ENCODE measurements at places on chromosomes 4 and X.

GRCh38 chr4:90603540-90603939, 476.3 kb downstream of the CCSER1 start:
- no peak for DNase-seq

DNA sequence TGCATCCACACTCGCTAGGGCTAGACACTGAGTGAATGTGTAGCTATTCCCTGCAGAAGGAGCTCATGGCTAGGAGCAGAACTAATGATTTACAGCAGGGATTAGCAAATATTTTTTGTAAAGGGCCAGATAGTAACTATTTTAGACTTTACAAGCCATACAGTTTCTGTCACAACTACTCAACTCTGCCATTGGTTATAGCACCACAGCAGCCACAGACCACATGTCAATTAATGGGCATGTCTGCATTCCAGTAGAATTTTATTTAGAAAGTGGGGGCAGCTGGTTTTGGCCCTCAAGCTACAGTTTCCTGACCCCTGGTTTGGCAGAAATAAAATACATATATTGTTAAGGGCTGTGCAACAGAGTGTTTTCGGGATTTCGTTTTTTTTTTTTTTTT, 192.6 kb downstream of the FRMPD4 start:
- no peak for DNase-seq

DNA sequence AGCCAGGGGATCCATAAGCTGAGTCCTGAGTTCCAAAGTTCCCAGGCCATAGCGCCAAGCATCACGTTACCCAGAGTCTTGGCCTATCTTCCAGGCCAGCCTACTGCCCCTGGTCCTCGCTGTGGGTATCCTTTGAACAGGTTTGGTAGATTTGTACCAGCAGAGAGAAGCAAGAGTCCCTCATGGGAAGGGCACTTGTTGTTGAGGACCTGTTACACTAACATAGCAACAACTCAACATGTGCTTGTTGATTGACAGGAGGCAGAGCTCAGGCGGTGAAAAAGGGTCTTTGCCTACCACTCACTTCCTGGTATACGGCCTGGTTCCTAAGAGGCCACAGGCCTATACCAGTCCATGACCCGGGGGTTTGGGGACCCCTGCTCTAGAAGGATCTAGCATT, 138.4 kb downstream of the RASL11B start:
- DNase-seq: no peak

DNA sequence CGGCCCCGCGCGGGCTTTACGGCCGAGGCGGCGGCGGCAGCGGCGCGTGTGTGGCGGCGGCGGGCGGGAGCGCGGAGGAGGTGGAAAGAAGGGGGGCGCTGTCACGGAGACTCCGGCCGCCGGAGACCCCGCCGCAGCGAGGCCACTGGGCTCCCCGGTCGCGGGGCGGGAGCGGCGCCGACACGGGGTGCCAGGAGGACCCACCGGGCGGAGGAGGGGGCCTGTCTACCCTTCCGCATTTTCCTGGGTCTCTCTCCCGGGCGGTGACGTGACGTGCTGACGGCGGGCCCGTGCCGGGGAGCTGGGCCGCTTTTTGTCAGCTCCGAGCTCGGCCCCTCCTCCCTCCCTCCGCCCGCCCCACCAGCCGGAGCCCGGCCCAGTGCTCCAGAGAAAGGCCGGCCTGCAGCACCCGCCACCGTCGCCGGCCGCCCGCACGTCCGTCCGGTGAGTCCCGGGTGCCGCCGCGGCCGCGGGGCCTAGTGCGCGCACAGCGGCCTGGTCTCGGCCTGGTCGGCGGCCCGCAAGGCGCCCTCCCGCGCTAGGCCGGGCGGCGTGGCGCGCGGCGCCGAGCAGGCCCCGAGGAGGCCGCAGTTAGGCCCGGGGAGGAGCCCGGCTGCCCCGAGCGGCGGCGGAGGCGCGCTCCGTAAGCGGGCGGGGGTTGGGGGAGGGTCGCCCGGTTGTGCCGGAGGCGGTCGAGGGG, at the start of gene ZFX:
ZFX (plus strand) TSS at position 379 of the 700 bp plus-strand sequence. CDS start 23,014 bp downstream, outside the sequence.
- peak; percentile 65 for DNase-seq

GRCh38 chr4:53484911-53485657, 106.2 kb downstream of the LNX1 start:
- DNase-seq: no peak

GRCh38 chr4:84878090-84878489, 88.4 kb downstream of the WDFY3 start:
- no peak for DNase-seq

DNA sequence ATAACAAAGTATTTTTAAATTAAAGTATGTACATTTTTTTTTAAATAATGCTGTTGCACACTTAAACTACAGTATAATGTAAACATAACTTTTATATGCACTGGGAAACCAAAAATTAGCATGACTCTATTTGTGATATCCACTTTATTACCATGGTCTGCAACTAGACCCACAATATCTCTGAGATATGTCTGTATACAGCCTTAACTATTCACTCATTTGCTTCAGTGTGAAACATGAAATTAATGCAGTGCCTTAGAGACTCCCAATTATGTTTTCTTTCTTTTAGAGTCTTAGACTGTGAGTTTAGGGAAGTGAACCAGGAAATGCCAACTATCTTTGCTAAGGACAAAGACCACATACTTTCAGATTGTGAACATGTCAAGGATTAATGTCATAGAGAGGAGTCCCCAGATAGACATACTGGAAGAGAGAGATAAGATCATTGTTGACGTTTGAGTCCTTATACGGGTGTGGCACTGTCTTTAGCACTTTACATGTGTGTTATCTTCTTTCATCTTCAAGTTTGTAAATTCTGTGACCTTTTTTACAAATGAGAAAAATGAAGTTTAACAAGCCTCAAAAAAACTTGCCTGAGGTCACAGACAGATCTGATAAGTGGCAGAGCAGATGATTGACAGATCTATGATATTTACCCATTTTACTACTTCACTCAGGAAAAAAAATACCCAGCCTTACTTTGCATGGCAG, 23.2 kb downstream of the CXorf58 start:
- no peak for DNase-seq

DNA sequence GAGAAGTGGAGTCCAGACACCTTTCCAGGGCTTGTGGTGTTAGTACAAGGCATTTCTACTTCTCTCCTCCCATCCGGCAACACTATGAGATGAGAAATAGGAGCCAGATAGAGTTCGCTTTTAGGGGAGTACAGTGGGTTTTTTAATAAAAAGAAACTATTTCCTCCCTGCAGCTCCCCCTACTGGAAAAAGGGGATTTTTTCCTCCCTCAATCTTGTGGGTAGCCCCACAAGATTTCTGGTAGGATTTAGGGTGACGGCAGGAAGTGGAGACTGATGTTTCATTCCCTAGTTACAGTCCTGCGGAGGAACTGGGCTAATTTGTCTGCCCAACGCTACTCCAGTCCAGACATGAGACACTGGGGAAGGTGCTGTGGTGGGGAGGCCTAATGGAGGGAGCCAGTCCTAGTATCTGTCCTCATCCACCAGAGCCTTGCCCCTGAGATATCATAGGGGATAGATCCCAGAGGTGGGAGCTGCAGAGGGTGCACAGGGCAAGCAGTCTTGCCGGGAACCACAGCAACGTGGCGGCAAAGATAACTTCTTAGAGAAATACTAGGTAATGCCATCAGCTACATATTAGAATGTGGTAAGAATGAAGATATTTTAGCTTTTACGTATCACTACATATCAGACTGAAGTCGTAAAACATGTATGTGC, 45.5 kb upstream of the PRKG2 start:
- DNase-seq: no peak

GRCh38 chr4:156661555-156661954, 310.0 kb downstream of the PDGFC start:
- DNase-seq: no peak

DNA sequence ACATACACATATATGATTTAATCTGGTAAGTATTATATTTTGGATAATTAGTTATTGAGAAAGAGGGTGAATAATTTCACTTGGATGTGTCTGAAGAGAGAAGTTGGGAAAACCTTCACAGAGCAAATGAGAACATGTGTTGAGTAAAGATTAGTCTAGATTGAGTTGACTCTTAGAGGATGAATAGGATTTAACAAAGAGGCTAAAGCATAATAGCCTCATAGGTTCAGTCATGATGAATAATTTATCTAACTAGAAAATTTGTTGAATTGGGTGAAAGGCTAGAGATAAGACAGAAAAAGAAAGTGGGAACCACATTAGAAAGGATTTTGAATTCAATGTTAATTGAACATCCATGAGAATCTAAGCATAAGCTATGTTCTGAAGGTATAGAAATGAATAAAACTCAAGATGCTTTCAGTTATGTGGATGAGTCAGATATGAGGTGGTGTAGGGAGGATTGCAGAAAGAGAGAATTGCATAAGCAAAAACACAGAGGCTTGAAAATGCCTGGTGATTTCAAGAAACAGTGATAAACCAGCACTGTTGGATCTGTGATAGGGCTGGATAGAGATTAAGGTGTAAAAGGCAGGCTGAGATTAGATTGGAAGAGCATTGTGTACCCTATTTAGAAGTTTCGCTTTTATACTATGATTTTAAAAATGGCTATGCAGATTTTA, 207.6 kb upstream of the NR3C2 start:
- no peak for DNase-seq

- DNase-seq: no peak
Measured at GRCh38 chrX:125977851-125978250, 188.2 kb downstream of the DCAF12L2 start.

GRCh38 chrX:5857232-5857631, 371.4 kb downstream of the NLGN4X start:
- DNase-seq: no peak

DNA sequence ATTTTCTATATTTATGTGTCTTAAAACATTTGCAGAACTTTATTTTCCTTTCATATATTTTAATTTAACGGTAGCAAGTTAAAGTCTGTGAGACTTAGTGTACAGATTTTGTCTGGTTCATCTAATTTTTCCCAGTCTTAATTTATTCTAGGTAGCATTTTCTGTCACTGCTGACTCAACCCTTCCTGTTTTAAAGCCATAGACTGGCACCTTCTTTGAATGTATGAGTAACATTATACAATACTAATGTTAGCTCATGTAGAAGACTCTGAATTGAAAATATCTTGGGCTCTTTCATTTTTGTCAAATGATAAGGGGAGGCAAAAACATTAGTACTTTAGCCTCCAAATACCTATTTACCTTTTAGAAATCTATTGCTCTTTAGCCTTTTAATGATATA, 43.6 kb downstream of the BLTP1 start:
- no peak for DNase-seq

- no peak for DNase-seq
Measured at GRCh38 chrX:130539721-130540321, 138.0 kb downstream of the RBMX2 start.

DNA sequence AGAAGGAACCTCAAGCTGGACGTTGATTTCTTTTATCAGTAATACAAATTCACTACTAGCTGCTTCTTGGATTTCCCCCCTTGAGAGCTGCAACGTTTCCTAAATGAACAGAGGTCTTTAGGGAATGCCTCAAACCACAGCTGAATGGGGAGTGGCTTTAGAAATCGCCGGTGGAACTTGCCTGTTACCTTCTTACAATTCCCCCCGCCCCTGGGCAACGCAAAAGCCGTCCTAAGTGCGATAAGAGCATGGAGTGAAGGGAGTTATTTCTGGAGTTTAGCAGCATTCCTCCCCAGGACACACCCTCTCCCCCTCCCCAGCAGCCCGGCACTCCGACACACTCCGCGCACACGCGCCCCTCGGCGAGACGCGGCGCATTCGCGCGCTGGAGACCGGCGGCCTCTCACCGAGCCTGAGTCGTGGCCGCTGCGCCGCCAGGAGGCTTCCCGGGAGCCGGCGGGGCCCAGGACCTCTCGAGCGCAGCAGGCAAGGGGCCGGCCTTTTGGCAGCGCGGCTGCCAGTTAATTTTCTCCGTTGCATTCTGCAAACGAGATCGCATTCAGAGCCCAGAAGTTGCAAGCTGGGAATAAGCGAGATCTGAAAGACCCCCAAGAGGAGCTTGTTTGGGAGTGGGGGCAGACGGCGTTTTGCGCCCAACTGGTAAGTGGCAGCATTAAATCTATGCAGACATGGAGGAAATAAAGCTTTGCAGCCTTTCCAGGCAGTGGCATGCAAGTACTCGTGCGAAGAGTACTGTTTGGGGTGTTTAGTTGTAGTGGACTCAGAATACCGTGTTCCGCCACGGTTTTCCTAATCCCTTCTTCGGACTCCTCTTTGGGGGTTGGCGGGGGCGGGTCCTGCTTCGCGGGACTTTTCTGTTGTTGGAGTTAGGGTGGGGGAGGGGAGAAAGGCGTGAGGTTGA, 134.7 kb downstream of the PALLD start:
- no peak for DNase-seq

DNA sequence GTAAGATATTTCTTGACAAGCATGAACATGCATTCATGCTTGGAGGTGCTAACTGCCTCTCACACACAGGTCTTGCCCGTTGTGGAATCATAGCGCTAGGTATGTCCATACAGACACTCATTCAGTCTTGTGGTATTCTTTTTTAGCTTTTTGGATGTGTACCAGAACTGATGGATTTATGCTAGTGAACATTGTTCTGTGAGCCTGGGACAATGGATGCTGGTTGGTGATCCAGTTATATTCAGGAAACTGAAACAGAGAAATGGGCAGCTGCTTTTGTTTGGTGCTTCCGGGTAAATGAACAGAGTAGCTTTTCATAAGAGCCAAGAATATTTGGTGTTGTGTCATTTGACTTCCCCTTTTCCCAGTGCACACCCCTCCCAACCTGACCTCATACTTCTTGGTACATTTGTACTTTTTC, 78.9 kb upstream of the SLC4A4 start:
- DNase-seq: no peak

DNA sequence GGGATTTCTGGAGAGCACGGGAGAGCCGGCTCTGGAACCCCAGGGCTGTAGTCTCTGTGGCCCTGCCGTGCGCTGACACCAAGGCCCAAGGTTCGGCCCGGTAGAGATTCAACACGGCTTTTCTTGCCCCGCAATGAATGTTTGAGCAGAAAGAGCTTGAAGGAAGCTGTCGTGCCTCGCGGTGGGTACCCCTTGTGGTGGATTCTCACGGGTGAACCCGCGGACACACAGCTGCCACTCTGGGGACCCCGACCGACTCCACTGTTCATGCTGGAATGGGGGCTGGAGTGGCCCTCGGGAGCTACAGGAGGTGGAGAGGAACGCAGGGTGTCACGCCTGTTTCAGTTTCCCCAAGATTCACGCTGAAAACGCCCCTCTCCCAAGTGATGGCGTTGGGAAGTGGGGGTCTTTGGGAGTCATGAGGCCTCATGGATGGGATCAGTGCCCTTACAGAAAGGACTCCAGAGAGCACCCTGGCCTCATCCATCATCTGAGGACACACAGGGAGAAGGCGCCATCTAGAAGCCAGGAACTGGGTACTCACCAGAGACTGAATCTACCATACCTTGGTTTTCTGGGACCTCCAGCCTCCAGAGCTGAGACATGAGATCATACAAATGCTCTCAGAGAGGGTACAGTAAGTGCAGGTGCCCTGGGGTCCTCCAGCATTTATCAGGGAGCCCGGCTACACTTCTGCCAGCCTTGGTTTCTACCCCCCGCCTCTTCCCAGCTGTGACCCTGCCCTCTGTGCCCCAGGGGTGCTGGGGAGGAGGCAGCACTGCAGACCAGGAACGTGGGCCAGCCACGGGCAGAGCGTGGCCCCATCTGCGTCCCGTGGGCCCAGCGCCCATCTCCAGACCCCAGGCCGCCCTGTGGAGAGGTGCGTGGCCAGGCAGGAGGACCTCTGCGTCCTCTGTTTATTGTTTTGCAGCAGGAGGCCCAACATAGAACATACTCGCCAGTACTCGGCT, 6.4 kb downstream of the SLC25A6 start:
- DNase-seq: no peak

- DNase-seq: no peak
Measured at GRCh38 chrX:18465051-18465450, 39.6 kb downstream of the CDKL5 start.

GRCh38 chr4:177283167-177283566, 26.5 kb upstream of the NEIL3 start:
- DNase-seq: no peak

GRCh38 chr4:95263391-95263790, 285.4 kb downstream of the UNC5C start:
- no peak for DNase-seq

- DNase-seq: no peak
Measured at GRCh38 chr4:6916069-6916586, 6.5 kb downstream of the TBC1D14 start.

All from activated B cell treated with CpG ODN at 0.5 μM for 24 hours (primary cell).